SW 1271 (cell line): ENCODE measurements at places on chromosomes 2 and 18.

DNA sequence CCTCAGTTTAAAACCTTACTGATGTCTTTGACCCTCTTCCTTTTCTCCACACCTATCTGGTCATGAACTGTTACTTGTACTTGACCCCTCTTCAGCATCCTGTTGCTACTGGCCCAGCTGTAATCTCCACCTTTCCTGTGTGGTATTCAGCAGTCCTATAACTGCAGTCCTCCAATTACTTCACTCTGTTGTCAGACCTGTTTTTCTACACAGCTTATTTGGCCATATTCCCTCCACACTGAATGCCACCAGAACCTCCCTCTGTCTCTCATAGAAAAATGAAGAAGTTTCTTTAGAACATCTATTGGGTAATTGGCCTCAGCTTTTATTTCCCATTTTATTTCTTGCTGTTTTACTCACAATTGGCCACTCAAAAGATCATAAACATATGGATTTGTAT lies 155.4 kb downstream of the ASXL3 start:
- no peak for DNase-seq

GRCh38 chr18:44637210-44638033 lies 43.3 kb upstream of the SETBP1 start:
- DNase-seq, result no peak

DNA sequence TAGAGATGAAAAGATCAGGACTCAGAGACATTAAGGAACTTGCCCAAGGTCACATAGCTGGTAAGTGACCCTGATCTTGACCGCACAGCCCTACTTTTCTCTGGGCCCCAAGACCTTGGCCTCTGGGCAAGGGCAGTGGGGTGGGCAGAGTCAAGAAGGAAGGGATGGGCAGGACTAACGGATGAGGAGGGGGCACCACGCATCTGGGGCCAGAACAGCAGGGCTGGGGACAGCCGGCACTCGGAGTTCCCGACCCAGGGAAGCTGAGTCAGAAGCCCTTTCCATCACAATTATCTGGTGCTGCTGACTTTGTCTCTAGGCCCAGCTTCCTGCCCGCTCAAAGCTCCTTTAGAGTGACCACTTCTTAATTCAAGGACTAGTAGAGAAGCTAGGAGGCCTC lies 14.4 kb downstream of the CFAP65 start:
- DNase-seq, result no peak

DNA sequence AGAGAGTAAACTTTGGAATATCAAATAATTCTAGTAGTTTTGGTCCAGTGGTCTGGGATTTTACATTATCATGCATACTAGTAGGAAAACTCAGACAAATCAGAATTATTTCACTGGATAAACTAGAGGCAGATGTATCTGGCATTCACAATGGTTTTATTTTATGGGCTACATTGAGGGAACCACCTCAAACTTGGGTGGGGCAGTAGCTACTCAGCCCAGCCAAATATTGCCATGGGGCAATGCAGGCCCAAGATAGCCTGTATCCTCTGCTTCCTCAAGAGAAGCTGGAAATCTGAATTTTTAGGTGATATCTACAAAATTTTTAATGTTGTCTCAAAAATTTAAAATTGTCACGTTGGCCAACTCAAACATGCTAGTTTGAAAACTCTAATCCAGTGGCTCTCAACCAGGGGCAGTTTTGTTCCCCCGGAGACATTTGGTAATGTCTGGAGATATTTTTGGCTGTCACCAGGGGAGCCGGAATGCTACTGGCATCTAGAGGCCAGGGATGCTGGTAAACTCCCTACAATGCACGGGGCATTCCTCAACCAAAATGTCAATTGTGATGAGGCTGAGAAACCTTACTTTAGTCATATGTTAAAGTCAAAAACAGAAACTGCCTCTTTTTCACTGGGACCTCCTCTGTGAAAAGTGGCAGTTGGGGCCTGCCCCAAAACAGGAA lies 172.8 kb upstream of the SPRED2 start:
- no peak for DNase-seq

- peak; percentile 73 for DNase-seq
Measured at GRCh38 chr2:42095923-42096408, 48.1 kb downstream of the PKDCC start.

DNA sequence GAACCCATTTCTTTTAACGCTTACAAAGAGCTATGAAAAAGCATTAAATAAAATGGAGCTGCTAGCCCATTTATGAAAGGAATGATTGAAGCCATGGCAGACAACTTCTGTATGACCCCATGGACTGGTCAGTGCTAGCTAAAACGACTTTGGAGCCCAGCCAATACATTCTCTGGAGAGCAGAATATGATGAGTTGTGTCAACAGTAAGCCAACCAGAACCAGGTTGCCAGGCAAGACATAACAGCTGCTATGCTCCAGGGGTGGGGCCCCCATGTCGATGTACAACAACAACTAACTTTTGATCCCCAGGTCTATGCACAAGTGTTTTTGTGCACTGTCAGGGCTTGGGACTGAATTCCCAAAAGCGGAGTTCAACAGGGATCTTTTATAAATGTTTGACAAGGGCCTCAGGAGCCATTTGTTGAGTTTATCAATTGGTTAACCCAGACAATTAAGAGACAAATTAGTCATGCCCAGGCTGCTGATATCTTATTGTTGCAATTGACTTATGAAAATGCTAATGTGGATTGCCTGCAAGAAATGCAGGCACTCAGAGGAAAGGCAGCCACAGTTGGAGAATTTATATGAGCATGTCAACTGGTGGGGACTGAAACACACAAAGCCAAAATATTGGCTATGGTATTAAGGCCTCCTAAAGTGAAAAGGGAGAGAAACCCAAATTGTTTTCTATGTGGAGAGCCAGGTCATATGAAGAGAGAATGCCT lies 64.6 kb upstream of the MYO3B start:
- DNase-seq, result no peak

DNA sequence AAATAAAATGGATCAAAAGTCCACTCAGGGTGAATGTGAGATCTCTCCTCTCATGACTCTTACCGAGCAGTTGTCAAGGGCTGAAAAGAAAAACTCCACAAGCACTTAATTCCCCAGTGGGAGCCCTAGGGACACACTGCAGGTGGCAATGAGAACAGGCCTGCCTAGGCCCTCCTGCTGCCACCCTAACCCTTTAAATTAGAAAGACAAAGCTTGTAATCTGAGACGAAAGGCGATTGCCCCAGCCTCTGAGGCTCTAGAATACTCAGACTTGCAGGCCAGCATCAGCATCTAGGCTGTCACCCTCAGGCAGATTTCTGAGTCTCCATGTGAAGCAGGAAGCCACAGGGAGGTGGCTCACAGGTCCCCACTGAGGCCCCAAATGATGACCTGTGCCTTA lies 457.0 kb upstream of the MYT1L start:
- DNase-seq, result no peak

DNA sequence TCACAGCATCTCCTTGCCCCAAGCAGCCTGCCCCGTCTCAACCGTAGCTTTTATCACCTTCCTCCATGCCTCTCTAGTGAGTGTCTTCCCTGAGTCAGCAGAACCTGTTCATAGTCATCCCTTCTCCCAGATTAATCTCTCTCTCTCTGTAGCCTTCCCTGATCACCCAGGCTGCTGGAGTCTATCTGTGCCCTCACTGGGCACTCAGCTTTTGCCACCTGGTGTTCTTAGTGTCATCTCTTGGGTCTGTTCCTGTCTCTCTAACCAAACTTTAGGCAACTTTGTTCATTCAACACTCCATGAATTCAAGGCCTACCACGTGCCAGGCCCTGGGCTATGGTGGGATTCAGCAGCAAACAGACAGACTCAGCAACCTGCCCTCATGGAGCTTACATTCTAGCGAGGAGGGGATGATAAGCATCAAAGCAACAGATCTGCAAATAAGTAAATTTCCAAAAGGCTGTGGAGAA lies 159.1 kb downstream of the SMAD7 start:
- no peak for DNase-seq

GRCh38 chr2:105321875-105322646 lies 7.5 kb downstream of the TGFBRAP1 start:
- DNase-seq, result no peak

- no peak for DNase-seq
Measured at GRCh38 chr2:26540306-26540705, 62.4 kb upstream of the OTOF start.

GRCh38 chr2:45008296-45009129 lies 739 bp downstream of the SIX2 start:
- no peak for DNase-seq

- DNase-seq, result no peak
Measured at GRCh38 chr18:60693426-60693825, 320.9 kb upstream of the MC4R start.

GRCh38 chr18:9860682-9861081 lies 25.1 kb upstream of the TXNDC2 start:
- no peak for DNase-seq

DNA sequence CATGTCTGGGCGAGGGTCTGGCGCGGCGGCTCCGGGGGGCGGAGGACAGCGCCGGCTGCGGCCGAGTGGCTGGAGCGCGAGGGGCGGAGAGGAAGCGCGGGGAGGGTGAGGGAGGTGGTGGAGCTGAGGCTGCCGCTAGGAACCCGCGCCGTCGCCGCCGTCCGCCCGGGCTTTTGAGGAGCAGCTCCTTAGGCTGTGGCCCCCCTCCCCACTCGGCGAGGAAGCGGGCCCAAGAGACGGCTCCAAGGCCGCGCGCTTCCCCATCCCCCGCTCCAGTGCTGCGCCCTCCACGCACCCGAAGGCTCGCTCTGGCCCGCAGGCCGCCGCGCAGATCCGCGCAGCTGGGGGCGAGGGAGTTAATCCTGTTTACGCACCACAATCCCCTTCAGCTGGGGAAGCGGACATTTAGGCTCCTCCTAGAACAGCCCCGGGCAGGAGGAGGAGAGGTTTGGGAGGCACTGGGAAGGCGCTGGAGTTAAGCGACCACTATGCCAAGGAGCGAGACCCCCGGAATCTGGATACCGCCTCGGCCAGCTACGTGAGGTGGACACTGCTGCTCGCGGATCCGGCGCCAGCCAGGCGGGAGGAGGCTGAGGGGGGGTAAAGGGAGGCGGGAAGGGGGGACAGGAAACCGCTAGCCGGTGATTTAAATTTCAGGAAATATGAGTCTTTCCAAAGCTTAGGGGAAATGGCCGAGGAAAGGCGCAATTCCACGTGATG lies at the start of gene CNRIP1:
CNRIP1 (minus strand) TSS at position 552 of the 720 bp plus-strand sequence; CDS start at position 3, 549 bp downstream.
- DNase-seq, result peak; percentile 28

- no peak for DNase-seq
Measured at GRCh38 chr2:86747711-86748639, 27.9 kb downstream of the RMND5A start.

GRCh38 chr2:133415210-133415876 lies 152.9 kb downstream of the NCKAP5 start:
- DNase-seq, result no peak

GRCh38 chr2:169415233-169415748 lies 53.0 kb upstream of the LRP2 start:
- no peak for DNase-seq

- DNase-seq, result no peak
Measured at GRCh38 chr18:48836231-48836805, 114.4 kb downstream of the SMAD7 start.

DNA sequence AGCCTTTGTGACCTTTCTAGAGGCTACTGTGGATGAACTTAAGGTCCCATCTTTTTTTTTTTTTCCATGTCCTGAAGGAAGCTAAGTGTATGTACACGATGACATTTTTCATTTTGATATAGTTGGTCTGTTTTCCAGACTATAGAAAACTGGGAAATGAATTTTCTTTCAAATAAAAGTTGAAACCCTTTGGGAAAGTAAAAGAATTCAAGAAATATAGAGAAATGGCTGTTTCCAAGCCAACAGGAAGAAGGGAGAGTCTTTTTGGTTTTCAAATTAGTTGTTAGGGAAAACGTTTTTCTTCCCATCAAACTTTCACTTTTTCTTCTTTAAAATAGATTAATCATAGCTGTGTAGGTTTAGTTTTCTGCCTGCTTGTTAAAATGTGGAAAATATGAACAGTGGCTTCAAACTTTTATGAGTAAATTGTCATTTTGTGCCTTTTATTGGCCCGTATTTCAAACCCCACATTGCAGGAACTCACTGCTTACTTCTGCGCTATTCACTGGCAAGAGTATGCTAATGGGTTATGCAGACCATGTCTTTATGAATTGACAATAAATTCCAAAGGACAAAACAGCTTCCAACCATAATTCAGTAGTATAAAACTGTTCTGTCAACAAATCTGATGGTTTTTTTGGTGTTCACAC lies 27.7 kb upstream of the LYPD1 start:
- DNase-seq, result no peak

- DNase-seq, result no peak
Measured at GRCh38 chr18:14769381-14769780, 21.4 kb downstream of the ANKRD30B start.

DNA sequence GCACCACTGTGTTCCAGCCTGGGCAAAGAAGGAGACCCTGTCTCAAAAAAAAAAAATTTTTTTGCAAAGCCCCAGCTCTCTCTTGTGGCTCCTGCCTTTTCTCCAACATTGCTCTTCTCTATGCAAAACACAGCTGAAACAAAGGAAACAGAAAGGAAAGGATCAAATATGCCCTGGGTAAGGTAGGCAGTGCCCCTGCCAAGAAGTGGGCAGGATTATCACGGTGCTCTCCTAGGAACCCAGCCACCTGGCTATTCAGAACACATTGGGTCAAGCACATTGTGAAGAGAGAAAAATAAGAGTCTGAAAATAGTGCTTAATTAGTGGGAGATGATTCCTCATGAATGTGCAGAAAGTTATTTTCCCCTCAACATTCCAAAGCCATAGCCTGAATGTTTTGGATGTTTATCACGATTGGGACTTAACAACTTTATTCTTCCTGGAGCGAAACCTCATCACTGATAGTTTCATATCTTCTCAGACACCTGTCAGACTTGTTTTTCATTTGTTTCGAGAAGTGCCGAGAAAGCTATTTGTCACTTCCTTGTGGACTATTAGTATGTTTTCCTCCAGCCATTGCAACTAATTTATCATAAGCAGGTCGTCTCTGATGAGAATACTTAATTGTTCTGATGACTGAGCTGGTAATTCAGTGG lies 42.7 kb upstream of the RPL31 start:
- DNase-seq, result no peak

DNA sequence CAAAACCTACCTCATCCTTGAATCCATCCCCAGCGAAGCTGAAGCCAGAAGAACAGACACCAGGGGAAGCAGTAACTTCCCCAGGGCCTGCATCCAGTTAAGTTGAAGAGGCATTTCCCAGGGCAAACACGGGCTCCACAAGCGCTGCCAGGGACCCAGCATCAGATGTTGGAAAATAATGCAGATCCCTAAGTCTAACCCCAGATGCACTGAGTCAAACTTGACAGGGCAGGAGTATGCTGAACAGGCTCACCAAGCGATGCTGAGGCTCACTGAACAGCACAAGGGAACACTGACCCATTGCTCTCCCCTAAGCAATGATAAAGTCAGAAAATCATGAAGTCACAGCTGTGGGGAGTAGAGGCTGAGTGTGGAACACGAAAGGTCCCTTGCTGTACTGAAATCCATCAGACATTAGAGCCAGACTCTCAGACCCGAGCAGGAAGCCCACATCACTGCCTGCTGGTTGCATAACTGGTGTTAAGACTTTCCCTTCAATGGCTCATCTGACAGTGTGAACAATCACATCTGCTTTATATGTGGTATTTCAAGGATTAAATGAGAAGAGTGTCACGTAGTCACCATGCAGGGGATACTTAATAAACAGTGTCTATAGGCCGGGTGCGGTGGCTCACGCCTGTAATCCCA lies 36.2 kb downstream of the TNS1 start:
- no peak for DNase-seq

DNA sequence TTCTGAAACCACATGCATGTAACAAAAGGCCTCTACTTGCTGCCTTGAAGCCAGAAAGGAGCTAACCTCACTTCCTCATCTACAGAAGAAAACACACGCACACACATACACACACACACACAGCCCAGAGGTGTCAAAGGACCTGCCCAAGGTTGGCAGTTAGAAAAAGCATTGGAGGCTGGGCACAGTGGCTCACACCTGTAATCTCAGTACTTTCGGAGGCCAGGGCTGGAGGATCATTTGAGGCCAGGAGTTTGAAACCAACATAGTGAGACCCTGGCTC lies 125.9 kb upstream of the RNF152 start:
- DNase-seq, result no peak
